Urinary bladder (tissue), 4 donors: ENCODE measurements at places on chromosomes 11 and 22. TPM values are rescaled to one million over a fixed set of nuclear protein-coding genes. Genes with fewer than 3 reads are reported as not detected.

DNA sequence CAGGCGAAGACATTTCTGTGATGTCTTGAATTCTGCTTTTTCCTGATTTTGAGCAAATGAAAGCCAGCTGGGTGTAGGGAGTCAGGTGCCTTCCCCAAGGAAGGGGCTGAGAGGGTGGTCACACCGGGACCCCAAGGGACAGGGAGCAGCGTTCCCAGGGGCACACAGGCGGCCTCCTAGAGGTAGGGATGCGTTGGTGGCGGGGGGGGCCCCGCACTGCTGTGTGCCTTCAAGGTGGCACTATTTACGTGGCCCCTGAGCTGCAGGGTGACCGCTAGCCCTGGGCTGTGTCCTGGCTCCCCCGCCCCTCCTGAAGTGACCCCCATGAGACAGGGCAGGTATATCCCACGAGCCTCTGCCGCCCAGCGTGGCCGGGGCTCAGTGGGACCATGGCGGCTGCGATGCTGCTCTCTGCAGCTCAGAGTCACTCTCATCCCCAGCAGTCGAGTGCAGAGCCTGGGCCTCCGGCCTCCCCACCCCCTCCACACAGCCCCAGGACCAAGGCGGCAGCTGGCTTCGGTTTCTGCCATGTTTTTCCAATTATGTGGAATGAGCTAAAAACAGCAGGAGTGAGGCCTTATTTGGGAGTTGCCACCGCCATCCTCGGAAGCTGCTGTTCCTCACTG lies 60.9 kb downstream of the LRP5 start:
- DNase-seq, result no peak

DNA sequence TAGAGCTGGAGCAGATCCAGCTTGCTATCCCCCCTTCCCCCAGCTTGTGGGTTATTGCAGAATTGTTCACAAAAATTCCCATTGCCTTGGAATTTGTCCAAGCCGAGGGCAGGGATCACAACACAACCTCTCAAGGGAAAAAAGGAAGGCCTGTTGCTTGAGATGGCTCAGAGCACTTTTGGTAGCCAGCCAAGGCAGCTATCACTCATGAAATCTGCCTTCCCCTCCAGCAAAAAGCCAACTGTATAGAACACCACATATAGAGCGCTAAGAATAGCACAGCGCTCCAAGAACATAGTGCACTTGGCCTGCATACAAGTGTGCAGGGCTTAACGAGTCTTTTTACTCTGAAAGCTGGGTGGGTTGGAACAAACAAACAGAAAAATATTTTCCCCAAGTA lies 46.2 kb downstream of the FAM83F start:
- peak; percentile 93 for DNase-seq

DNA sequence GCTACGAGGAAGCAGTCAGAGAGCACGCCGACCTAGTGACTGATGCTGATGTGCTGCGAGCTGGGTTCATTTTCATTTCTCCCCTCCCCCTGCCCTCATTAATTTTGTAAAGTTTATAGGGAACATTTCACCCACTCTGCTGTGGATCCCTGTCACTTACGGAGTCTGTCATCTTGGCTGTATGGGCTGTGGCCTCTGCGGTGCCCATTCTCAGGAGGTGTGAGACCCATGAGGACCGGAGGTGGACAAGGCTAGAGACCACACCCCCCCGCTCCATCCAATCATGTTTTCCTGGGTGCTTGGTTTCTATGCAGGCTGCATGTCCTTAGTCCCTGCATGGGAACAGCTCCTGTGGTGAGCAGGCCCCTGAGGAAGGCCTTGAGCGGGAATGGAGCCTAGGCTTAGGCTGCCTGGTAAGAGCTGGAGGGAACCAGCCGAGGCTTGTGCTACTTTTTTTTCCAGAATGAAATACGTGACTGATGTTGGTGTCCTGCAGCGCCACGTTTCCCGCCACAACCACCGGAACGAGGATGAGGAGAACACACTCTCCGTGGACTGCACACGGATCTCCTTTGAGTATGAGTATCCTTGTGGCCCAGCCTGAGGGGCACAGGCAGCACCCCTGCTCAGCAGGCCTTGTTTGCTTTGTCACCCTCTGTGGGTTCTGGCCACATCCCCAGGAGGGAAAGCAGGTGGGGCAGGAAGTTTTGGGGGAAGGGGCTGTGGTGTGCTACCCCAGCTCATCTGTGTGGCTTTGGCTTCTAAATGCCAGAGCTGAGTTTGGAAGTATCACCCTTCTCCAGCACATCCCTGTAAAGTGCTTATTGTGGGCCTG lies 19.1 kb downstream of the CLDN5 start:
- DNase-seq, result no peak

The MRGPRG gene
- not detected for total RNA-seq

The DRD4 gene
- not detected for total RNA-seq

DNA sequence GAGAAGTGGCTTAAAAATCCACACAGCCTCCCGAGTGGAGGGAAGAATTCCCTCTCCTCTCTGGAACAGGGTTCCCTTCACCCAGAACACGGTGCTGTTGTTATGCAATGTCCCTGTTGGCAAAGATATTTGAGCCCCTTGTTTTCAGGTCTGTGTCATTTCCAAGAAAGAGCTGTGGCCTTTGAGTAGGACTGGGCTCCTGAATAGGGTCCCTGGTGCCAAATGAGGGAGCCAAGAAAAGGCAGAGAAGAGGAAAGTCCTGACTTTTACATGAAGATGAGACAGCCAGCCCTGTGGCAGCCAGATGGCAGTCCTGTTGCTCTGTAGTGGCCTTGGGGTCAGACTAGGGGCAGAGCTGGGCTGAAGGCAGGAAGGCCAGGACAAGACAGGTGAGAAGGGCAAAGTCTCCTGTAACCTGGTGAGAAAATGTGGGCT lies 51.2 kb upstream of the ELF5 start:
- no peak for DNase-seq

GRCh38 chr11:60165538-60165937 lies 17.3 kb downstream of the MS4A6A start:
- no peak for DNase-seq

GRCh38 chr11:112297248-112297866 lies 36.7 kb upstream of the PLET1 start:
- no peak for DNase-seq

GRCh38 chr11:9972989-9973388 lies 309.1 kb downstream of the SWAP70 start:
- DNase-seq, result peak; percentile 39

The RAB38 gene
- 17.7 TPM for total RNA-seq

GRCh38 chr11:124953753-124954589 lies at the start of gene CCDC15:
Gene CCDC15, plus strand, starts transcription at chr11:124954202. Its CDS starts 531 bp downstream, at chr11:124954733.
- DNase-seq, result peak; percentile 98

The NXPE4 gene
- not detected for total RNA-seq

DNA sequence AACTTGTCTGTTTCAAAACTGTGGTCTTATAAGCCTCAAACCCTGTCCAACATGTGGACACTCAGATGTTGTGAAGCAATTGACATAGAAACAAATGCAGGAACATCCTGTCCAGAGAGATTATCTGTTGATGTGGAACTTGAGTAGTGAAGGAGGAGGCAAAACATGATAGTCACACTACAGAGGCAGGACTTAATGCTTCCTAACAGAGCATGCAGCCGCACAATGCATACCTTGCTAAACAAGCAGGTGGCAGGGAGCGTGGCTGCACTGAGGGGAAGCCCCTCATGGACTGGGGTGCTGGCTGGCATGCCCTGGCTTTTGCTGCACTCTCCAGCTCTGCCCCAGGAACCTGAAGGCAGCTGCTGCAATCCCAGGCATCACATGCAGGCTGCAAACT lies 5.3 kb downstream of the C22orf39 start:
- DNase-seq, result no peak

The TMEM134 gene
- total RNA-seq, result 20.4 TPM

GRCh38 chr11:124837491-124837856 lies 27.8 kb upstream of the ROBO3 start:
- no peak for DNase-seq

DNA sequence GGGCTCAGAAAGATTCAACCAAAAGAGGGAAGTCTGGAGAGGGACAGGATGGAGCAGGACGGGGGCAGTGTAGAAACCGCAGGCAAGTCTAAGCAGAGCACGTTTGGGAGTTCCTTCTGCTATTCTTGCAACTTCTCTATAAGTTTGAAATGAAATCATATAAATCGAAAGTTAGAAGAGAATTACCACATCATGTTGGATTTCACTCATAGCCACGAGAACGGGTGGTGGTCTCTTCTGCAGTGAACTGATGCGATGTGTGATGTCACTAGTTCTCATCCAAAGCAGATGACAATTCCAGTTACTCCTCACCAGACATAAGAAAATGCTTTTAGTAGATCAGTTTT lies 36.0 kb downstream of the KCNQ1 start:
- no peak for DNase-seq

The TMA7B gene
- total RNA-seq, result 0.26 TPM

DNA sequence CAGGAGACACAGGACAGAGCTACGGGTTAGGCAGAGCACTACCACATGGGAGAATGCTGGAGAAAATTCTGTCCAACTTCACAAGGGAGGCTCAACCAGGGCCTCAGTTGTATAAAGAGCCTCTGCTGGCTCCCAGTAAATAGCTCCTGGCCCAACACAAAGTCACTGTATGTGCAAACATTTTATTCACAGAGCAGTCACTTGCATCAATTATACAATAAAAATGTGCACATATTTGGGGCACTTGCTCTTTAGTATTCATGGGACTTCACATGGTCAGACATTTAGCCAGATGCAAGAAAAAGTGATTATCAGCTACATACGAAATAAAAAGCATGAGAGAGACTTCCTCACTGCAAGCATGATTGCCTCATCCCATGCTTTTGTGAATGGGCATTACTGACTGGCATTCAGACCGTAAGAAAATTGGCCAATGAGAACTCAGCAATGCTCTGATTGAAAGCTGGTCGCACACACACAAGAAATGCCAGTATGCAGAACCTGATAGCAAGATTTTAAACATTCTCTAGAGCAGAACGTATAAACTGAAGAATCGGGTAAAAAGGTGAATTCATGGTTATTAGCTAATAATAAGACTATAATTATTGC lies 39.4 kb downstream of the BLID start:
- no peak for DNase-seq

DNA sequence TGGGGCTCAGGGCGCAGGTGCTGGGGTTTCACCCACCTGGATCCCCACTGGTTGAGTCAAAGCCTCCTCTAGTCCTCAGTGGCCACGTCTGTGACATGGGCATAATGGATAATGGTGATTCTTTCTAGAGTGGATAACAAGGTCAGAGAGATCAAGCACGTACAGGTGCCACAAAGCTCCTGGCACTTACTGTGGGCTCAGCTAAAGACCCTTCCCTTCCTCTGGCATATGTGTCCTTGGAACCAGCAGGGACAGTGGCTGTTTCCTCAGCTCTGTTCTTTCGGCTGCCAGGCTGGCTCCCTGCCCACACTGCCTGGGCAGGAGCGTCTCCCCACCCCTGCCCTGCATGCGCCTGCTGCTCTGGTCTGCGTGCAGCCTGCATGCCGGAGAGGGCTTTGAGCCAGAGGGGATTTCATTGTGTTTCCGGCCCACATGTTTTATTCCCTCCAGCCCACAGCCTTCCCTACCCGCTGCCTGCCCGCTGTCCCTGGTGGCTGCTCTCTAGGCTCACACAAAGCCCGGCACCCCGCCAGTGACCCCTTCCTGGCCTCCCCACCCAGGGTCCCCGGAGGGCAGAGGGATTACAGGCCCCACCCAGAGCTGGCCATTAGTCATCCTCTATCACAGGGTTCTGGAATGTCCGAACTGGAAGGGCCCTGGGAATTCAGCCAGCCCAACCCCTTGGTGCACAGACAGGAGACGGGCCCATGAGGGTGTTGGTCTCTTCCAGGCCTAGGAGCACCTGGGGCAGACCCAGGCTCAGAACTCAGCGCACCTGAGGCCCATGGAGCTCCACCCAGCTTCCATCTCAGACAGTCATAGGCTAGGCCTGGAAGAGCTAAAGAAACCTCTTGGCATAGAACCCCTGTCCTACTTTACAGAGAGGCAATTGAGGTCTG lies 55.3 kb upstream of the GCAT start:
- DNase-seq, result peak; percentile 35

DNA sequence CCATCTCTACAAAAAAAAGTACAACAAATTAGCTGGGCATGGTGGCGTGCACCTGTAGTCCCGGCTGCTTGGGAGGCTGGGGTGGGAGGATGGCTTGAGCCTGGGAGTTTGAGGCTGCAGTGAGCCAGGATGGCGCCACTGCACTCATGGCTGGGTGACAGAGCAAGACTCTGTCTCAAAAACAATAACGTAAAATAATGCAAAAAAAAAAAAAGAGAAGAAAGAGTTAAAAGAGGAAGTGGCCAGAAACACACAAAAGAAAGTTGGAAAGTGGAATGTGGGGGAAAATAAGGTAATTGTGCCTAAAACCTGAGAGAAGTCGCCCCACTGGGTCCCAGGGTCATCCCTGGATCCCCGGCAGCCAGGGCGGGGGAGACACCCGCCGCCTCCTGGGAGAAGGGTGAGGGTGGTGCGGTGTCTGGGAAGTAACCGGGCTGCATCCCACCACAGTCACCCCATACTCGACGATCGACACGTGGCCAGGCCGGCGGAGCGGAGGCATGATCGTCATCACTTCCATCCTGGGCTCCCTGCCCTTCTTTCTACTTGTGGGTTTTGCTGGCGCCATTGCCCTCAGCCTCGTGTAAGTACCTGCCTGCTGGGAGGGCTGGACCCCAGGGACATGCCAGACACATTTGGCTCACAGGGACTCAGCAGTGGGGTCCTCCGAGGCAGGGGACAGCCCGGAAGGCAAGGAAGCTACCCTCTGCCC lies 8.1 kb downstream of the UPK3A start:
- DNase-seq, result no peak

GRCh38 chr11:65657426-65657825 lies 5.3 kb downstream of the RELA start:
- no peak for DNase-seq

- DNase-seq, result no peak
These were observed 22.0 kb downstream of the SPTBN2 start for GRCh38 chr11:66706989-66707388.

DNA sequence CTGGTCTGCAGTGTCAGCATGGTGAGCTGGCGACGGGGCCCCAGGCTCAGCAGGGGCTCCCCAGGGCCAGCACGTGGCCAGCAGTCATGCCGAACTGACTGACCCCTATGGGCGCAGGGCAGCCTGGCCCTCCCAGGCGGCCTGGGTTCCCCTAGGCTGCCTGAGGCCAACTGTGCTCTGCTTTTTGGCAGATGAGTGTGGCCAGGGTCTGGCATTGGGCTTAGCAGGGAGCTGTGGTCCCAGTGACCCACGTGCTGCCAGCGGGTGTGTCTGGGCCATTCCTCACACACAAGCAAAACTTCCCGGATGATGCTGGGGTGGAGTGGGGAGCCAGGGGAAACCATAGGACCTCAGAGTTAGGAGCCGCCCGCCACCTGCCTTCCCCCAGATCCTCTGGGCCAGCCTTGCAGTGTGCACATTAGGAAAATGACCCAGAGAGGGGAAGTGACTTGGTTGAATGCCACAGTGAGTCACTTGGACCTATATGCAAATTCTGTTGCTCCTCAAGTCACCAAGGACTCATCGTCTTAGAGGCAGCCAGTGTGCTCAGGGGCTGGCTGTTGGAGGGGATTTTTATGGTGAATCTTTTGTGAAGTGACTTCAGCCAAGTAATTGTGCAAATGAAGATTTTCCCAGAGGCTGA lies 6.5 kb downstream of the ADORA2A start:
- no peak for DNase-seq
